ENCODE measurements at places on chromosomes 1 and 21.

GRCh38 chr1:33274446-33274845 is 18.2 kb downstream of the ZNF362 start:
- no peak for DNase-seq

- DNase-seq = no peak
Observed at GRCh38 chr1:25723250-25723880, 76.6 kb upstream of the SELENON start.

GRCh38 chr1:77313491-77313890 is 31.7 kb downstream of the AK5 start:
- DNase-seq = no peak

- DNase-seq = no peak
Observed at GRCh38 chr1:4227986-4228385, 327.9 kb upstream of the C1orf174 start.

Measured in effector CD4-positive, alpha-beta T cell (primary cell).